ENCODE measurements at places on chromosomes 11 and 22.

DNA sequence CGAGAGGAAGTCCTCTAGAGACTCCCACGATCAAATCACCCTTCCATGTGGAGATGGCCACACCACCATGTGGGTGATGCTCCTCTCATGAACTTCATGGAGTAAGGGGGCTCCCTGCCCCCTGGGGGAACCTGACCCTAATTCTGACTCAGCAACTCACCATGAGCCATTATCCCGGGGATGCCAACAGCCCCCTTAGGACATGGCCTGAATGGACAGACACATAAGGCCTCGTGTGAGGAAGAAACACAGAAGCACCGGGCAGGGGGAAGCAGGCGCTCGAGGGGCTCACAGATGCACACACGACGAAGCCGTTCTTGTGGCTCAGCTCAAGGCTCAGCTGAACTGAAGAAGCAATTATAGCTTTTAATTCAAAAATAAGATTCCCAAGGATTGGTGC lies 99.5 kb upstream of the BID start:
- DNase-seq, result no peak

GRCh38 chr11:77309401-77310085 lies 8.1 kb upstream of the GDPD4 start:
- DNase-seq, result no peak

GRCh38 chr22:48555606-48556005 lies 1272.1 kb downstream of the BRD1 start:
- no peak for DNase-seq

- no peak for DNase-seq
Measured at GRCh38 chr22:40747361-40747760, 68.1 kb downstream of the MCHR1 start.

DNA sequence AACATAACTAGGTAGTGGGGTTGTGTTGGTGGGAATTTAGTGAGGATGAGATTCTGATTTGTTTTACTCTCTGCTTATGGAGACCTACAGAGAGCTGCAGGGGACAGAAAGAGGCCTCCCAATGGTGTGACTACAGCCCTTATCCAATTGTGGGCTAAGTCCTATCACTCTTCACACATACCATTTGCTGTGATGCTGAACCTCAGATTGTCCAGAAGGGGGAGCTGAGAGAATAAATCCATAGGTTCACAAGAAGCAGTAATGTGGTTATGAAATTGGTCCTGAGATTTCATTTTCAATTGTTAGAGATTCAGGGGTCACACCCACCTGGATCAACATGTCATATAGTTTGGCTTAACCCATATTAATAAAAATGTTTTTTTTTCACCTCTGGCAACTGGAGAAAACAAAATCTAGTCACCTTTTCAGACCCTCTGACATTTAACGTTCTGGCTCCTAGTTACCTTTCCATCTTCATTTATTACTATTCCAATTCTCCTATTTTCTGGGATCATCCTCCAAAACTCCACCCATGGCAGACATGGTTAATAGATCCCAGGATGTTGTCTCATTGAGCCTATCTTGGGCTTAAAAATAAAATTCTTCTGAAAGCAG lies 53.3 kb upstream of the PTPN5 start:
- DNase-seq, result peak; percentile 47

DNA sequence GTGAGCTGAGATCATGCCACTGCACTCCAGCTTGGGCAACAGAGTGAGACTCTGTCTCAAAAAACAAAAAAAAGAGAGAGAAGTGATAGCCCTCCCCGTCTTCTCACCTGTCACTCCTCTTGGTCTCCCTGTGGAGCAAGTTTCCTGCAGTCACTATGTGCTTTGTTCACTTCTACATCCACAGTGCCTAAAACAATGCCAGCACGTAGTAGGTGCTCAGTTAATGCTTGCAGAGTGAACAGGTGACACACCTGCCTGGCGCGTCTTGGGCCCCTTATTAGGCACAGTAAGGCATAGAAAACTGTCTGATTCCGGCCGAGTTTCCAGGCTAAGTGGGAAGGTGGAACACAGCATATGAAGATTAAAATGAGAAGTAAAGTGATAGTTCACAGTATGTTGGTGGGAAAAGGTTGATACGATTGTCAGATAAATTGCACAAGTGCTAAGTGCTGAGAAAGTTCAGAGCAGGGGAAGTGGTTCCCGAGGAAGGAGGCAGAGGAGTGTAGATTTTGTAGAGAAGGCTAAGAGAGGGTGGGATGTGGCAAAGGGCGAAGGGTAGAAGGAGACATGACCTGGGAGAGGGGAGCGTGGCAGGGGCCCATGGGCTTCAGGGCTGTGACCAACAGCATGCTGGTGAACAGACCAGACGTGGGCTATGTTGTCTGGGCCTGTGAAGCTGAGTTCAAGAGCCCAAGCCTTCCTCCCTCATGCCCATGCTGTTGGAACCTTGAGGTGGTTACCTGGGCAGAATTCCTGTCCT lies 41.9 kb downstream of the BCR start:
- DNase-seq, result no peak

GRCh38 chr11:117837070-117837776 lies 12.7 kb upstream of the FXYD2 start:
- DNase-seq, result no peak

All from adipocyte (in vitro differentiated cells).